SK-MEL-5 (cell line): ENCODE measurements at places on chromosomes 11 and 22. TPM values are rescaled to one million over a fixed set of nuclear protein-coding genes. Genes with fewer than 3 reads are reported as not detected.

GRCh38 chr11:115501893-115502589 lies 2.2 kb downstream of the CADM1 start:
- peak; percentile 6 for DNase-seq

DNA sequence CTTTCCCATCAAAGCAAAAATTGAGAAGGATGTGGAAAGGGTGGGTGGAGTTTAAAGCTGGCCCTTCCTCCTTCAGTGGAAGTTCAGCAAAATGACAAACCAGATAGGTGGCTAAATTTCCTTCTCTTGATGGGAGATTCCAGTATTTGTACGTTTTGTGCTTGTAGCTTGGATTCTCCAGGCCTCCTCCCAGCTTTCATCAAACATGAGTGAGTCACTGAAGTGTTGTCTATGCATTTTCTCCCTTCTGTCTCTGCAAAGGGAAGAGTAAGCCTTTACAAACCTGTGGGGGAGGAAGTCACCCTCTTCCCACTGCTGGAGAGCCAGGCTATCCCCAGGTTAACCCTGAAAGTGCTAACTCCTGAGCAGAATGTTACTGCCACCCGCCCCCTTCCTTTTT lies 6.4 kb downstream of the MARK2 start:
- DNase-seq, result no peak

GRCh38 chr11:119585043-119585781 lies 143.8 kb downstream of the NECTIN1 start:
- DNase-seq, result no peak

GRCh38 chr22:36727110-36727509 lies 23.6 kb upstream of the CACNG2 start:
- no peak for DNase-seq

GRCh38 chr11:76885390-76886097 lies 24.8 kb downstream of the ACER3 start:
- no peak for DNase-seq

DNA sequence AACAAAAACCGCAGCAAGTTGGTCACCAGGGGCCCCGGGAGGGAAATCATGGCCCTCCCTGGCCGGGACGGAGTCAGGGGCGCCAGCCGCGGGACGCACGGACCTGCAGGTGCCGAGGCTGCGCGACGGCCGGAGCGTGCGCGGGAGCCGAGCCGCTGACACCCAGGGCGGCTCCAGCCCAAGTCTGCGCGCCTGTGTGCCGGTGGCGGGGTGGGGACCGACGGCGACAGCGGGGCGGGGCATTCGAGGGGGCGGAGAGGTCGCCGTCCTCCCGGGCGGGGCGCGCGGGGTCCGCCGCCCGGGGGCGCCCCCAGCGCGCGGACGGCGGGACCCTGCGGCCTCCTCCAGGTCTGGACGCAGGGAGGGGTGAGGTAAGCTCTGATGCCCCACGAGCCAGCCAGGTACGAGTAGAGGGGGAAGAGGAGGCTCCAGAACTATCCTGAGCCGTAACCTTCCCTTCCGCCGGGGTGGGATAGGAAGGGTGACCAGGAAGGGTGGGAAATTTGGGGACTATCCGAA lies at the start of gene ESAM:
TSS of gene ESAM (minus strand) at position 186 of the 519 bp plus-strand sequence. CDS start at position 50, 136 bp downstream.
- no peak for DNase-seq

GRCh38 chr11:126007238-126007637 lies 55.4 kb downstream of the CDON start:
- no peak for DNase-seq

- DNase-seq, result no peak
Measured at GRCh38 chr11:12808519-12808918, 134.3 kb downstream of the TEAD1 start.

DNA sequence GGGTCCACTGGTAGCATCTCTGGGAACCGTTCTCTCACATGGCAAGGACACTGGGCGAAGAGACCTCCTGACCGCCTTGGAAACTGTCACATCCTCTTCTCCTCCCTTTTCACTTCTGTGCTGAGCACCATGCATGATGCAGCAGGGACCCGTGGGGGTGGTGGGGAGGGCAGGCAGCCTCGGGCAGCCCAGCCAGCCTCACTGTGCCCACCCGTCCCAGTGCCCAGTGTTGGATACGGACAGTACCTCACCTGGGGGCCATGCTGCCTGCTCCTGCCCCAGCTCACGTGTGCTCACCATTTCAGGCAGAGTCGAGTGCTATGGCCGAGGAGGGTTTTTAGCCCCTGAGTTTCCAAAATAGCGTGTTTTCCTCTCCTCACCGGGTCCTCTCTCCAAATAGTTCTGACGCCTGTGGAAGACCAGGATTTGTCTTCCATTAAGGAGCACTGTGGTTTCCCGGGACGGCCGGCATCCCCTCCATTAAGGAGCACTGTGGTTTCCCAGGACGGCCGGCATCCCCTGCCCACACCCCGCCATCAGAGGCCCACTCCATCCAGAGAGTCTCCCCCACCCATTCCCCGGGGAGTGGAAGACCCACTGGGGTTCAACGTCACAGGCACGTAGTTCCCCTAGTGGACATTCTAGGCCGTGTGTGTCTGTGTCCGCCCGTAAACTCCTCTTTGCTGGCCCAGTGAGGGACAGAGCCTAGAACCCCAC lies 22.4 kb downstream of the B3GAT1 start:
- no peak for DNase-seq

DNA sequence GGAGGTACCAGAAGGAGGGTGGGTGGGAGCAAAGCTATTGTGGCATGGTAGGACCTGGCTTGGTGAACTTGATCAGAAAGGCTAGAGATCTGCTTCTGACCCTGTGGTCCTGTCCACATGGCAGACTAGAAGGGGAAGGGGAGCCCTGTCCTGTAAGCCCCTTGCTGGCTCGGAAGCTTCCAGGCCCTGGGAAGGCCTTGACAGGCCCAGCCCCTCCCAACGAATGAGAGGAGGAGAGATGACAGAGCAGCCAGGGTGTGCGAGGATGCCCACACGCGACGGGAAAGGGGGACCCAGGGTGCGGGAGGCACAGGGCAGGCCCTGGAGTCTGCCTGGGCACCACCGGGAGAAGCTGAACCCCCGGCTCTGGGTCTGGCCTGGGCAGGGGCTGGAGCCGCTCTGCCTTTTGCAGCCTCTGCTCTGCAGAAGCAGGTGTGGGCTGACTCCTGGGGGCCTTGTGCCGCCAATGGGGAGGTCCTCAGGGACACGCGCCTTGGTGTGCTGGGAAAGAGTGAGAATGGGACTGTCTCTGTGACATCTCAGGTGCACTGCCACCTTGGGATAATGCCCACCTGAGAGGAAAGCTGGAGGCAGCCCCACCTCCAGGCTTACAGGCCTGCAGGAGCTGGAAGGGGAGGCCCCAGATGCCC lies 1447.5 kb downstream of the BRD1 start:
- DNase-seq, result no peak

GRCh38 chr22:50011447-50012210 lies 936 bp downstream of the IL17REL start:
- no peak for DNase-seq

DNA sequence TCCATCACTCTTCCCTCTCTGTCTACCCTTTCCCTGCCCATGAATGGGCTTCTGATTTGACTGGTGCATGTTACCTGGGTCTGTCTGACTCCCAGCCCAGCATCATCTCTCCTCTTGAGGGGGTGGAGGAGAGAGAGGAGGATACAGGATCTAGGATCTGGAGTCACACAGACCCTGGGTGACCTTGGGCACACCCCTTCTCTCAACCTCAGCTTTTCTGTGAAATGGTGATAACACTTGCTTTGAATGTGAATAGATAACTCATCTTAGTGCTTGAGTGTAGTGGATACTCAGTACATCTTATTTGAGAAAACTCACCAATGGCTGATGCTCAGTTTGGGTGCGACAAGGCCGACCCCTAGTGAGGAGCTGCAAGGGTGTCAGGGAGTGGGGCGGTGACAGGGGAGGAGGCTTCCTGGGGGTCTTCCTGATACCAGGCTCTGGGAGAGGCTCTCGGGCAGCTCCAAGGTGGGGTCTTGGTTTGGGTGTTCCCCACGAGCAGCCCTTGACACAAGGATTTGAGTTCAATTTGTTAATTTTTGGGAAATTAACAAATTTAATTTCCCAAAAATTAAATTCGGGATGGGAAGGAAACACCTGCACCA lies 9.0 kb downstream of the INCENP start:
- DNase-seq, result no peak

DNA sequence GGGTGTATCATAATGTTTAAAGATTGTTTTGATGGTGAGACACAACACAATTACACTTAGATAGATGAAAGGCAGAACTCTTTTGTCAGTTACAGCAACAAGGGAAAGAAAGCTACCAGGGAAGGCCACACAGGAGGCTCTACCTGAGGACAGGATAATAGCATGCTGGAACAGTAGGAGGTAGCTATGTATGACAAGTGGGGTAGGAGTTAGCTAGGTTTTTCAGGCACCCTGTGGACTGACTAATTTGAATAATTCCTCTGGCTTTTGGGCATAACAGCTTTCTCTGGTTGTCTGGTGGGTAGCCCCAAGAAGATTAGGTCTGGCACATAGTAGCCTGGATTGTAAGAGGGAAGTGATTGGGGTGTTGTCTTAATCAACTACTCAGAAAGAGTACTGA lies 475.4 kb upstream of the CHORDC1 start:
- no peak for DNase-seq

DNA sequence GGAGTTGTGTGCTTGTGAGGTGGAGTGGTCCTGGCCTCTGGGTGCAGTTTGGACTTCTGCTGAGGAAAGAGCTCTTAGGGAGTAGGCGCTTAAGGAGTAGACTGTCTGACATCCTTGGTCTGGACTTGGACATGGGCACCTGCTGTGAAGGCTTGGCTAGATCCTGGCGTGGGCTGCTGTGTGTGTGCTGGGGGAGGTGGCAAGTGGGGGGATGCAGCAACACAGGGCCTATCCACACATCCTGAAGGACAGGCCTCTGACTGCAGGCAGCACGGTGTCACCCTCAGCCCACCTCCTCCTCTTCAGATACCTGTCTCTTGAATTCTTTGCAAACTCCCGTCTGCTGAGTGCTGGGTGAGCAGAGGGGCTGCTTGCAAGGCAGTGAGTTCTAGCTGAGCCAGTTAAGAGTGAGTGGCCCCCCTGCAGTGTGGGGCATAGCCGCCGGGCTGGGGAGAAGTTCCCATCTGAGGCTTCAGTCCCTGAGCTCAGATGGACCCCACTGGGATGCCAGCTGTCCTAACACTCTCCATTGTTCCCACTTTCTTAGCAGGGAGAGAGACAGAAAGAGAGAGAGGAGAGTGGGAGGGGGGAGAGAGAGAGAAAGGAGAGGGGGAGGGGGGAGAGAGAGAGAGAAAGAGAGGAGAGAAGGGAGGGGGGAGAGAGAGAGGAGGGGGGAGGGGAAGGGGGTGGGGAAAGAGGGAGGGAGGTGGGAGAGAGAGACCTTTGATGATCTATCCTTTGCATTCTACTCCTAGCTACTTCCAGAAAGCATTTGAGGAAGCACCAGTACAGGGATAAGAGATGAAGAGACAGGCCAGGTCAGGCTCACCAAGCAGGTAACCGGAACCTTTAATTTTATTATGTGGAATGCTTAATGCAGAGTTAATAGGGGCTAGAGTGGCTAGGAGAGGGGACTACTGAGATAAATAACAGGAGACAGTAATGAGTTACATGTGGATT lies 12.6 kb downstream of the SOX10 start:
- peak; percentile 74 for DNase-seq

DNA sequence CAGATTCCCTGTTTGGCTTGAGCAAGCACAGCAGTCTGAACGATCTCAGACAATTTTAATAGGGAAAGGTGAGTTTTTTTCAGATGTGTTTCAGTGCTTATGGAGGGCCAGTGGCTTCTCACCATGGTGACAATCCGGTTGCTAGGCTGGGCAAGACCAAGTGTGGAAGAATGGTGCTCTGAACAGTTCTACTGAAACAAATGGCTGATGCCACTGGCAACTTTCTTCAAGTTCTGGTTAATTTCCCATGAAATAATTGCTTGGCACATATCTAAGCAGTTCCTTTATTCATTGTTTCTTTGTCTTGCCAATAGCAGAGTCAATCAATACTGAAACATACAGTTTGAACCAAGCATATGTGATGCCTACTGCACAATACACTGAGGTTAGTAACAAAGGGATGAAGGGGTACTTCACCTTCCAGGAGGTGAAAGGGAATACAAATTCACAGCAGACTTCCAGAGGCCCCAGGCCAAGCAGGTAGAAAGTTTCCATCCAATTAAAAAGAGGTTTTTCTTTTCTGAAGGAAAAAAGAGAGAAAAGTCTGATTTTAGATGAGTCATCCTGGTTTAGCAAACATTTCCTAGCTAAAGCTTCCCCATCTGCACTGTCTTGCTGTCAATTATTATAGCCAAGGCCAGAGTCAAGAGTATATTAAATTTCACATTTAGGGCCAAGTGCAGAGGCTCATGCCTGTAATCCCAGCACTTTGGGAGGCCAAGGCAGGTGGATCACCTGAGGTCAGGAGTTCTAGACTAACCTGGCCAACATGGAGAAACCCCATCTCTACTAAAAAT lies 21.2 kb upstream of the NDUFC2 start:
- no peak for DNase-seq

GRCh38 chr11:122439866-122440810 lies 215.4 kb upstream of the UBASH3B start:
- DNase-seq, result no peak

GRCh38 chr22:18110194-18110953 lies at the start of gene TUBA8:
Gene TUBA8, plus strand, starts transcription at chr22:18110809. Its CDS starts 57 bp downstream, at chr22:18110866.
- DNase-seq, result no peak

- no peak for DNase-seq
Measured at GRCh38 chr11:75549370-75549958, 12.6 kb upstream of the SERPINH1 start.

The KDM4E gene
- not detected in 2 replicates for total RNA-seq

The CARNS1 gene
- not detected in 2 replicates for total RNA-seq

The NPAS4 gene
- not detected in 2 replicates for total RNA-seq

The OLFML1 gene
- not detected in 2 replicates for total RNA-seq

The GLYATL2 gene
- total RNA-seq, result not detected in 2 replicates

The TRIM49B gene
- not detected in 2 replicates for total RNA-seq
